CD4-positive, alpha-beta memory T cell (primary cell): ENCODE measurements at places on chromosomes 3 and 15.

- DNase-seq, result no peak
Measured at GRCh38 chr3:26369133-26369532, 253.4 kb upstream of the LRRC3B start.

DNA sequence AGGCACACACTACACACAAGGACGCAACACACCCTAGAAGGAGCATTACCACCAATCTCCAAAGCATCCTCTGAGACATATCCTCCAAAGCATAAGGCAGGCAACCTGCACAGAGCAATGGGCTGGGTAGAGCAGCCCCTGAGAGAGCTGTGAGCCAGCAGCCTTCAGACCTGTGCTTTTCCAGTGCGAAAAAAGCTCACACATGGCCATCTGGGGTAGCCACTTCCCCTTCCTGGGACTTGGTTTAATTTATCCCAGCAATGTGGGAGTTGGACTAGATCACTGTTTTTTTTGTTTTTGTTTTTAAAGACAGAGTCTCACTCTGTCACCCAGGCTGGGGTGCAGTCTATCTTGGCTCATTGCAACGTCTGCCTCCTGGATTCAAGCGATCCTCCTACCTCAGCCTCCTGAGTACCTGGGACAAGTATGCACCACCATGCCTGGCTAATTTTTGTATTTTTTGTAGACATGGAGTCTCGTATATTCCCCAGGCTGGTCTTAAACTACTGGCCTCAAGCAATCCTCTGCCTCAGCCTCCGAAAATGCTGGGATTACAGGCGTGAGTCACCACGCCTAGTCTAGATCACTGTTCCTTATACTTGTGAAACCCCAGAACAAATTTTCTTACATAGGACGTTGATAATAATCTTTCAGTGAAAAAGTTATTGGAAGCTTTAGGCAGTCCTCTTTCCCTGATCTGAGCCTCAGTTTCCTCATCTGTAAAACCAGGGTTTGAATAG lies 18.9 kb downstream of the PTPN23 start:
- no peak for DNase-seq

GRCh38 chr3:39104961-39105686 lies 2.3 kb downstream of the GORASP1 start:
- DNase-seq, result no peak

DNA sequence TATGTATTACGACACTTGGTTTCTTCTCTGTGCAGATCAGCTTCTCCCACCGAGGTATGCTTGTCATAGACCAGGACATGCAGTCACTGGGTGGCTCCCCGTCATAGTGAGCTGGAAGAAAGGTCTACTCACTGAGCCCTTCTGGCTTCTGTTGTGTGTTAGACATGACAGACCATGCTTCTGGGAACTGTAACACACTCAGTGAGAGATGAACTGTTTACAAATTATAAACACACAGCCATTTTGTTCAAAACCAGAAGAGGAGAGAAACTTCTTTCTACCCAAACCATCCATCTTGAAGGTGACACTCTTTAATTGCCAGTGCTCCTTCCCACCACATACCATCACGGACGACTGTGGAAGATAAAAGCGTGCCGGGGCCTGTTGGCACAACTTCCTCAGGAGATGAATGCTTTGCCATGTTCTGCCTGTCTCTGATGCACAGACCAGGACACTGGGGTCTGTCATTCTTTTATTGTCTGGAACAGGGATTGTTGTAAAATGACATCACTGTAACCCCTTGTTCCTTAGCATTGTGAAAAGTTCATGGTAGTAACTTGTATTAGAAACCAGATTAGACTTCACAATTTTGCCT lies 214.3 kb downstream of the MCTP2 start:
- no peak for DNase-seq

GRCh38 chr3:113287111-113287802 lies 75.9 kb downstream of the BOC start:
- DNase-seq, result no peak

DNA sequence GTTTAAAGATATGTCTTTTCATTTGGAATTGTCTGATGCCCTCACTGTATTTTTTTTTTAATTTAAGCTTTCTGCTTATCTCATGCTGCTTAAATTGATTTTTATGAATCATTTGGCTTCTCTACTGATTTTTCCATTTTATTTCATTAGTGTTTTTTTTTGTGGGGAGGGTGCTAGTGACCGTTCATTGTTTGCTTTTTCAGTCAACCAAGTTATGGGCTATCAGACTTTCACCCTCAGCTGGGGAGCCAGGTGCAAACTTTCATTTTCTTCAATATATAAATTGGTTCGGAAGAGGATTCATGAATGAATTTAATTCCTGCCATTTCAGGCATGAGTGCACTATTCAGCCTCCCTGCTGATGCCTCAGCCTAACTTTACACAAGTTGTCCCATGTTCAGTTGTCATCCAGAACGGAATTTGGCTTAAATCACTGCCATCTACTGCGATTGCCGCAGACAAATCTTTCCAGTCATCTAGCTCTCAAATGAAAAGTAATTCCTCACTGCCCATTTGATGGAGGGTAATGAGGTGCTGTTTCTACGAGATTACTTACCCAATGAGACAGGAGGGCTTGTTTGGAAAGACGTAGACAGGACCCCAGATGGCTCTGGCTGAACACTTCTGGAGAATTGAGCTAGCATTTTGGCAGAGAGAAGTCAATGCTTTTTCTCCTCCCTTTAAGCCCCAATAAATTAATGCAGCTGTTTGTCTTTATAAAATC lies 89.9 kb upstream of the RORA start:
- DNase-seq, result no peak

GRCh38 chr3:179608931-179609720 lies 4.5 kb downstream of the NDUFB5 start:
- DNase-seq, result peak; percentile 26

DNA sequence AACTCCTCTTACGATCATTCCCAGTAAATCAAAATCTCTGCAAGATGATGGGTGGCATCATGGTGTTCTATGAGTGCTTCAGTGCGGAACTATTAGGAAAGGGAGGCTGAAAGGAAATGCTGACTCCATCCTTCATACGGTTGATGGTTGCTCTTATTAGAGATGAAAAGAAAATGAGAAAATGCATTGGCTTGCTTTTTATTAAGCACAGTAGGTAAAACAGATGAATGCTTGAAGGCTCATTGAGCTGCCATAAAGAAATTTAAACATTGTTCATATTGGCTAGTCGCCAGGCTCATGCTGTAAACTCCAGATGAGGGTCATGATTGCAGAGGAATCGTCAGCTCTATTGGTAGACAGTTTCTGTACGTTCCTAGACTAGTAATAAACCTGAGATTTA lies 115.8 kb downstream of the EPHA3 start:
- DNase-seq, result no peak

DNA sequence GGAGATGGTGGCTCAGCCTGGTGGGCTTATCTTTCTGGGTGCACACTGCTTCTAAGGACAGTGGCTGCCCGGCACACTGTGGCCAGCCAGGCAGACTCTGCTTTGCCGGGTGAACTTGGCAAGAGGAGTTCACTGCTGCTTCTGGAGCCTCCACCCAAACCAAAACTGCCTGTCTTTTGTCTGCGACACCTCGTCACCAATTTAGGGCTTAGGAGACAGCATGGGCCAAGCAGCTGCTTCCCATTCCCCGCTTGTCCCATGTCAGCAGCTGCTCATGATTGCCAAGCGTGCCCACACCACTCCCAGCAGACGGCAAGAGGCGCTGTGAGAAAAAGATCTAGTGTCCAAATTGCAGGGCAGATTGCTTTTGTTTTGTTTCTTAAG lies 57.3 kb downstream of the LSM3 start:
- no peak for DNase-seq

- DNase-seq, result no peak
Measured at GRCh38 chr3:19931180-19931692, 2.8 kb downstream of the EFHB start.

DNA sequence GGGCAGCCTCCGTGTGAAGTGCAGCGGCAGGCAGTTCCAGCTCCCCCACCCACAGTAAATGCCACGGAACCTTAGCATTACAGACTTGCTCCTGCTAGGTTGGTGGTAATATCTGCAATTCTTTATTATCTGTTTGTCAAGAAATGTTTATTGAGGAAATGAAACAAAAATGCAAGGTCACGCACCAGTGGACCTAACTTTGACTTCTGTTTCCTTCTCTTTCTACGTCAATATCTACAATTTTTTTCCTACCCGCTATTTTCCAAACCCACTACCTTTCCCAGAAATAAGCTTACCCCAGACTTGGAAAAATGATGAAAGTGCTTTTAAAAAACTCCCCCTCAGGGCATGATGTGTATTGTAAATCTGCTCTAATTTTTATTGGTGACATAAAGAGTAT lies 18.9 kb downstream of the ILDR1 start:
- no peak for DNase-seq

GRCh38 chr3:105555206-105555605 lies 188.5 kb downstream of the ALCAM start:
- DNase-seq, result no peak

DNA sequence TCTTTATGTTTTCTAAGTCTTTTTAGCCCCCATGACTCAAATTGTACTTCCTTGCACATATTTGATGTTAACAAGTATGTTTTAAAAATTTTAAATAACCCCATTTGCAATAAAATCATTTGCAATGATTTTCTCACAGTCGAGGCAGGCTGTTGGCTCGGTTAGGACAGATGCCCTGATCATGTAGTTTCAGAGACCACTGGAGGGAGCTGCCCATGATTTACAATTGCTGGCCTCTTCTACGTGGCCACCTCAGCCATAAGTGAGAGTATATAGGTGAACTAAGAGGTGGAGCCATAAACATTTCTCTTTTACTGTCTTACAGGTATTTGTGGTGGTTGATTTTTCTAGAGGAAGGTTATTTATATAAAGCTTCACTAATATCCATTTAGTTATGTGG lies 1.7 kb downstream of the DTWD1 start:
- DNase-seq, result no peak

GRCh38 chr3:133058243-133058642 lies 20.1 kb downstream of the TMEM108 start:
- no peak for DNase-seq

DNA sequence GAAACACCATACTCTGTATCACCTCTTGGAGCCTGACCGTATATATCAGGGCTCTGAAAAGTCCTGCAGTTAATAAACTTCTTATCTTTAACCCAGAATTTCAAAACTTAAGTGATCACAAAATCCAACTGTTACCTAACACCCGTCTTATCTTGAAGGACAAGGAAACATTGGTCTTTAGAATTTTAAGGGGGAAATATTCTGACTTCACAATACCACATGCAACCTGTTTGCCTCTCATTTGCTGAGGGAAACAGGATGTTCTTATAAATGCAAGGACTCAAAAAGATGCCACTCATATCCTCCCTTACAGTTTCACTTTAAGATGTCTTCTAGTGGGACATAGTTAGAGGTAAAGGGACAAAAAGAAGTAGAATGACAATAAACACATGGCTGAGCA lies 67.9 kb downstream of the CRTC3 start:
- peak; percentile 47 for DNase-seq

- DNase-seq, result no peak
Measured at GRCh38 chr3:171783626-171784025, 26.7 kb downstream of the PLD1 start.

DNA sequence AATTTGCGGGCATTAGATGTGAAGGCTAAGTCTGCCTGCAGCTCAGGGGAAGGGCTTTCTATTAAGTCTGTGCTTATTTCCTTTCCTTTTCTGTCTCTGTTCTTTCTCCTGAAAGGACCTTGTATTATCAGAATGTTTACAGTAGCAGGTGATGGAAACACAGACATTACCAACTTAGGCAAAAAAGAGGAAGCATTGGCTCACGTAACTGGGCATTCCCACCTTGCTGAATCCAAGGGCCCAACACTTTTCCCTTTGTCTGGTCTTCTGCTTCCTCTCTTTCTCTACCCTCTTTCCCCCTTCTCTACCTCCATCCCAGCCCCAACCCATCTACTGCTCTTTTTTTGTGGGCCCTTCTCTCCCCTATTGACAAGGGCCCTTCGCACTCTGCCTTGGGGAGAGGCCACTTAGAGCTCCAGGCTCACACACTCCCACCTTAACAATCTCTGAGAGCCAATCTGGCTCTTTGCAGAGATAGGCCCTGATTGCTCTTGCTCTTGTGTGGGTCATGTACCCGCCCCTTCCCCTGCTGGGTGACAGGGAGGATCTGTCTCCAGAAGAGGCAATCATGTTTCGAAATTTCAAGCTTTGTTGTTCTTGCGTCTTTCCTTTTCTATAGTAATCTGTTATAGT lies 35.0 kb downstream of the ACAA1 start:
- no peak for DNase-seq

GRCh38 chr3:160378331-160379109 lies 20.5 kb downstream of the IFT80 start:
- no peak for DNase-seq

- no peak for DNase-seq
Measured at GRCh38 chr3:190443257-190443656, 6.4 kb downstream of the TMEM207 start.

DNA sequence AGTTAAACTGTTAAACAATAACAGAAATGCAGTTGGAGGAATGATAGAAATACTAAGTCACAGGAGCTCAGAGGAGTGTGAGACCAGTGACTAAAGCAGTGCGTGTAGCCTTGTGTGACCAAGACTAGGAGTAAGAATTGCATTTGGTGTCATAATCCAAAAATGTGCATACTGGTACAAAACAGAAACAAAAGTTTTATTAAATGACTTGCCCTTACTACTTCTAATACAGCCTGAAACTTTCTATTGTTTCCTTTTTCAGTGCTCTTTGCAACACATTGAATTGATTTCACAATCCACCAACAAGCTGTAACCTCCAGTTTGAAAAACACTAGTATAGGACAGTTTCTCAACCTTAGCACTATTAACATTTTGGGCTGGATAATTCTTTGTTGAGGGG lies 17.1 kb downstream of the SNX1 start:
- no peak for DNase-seq

DNA sequence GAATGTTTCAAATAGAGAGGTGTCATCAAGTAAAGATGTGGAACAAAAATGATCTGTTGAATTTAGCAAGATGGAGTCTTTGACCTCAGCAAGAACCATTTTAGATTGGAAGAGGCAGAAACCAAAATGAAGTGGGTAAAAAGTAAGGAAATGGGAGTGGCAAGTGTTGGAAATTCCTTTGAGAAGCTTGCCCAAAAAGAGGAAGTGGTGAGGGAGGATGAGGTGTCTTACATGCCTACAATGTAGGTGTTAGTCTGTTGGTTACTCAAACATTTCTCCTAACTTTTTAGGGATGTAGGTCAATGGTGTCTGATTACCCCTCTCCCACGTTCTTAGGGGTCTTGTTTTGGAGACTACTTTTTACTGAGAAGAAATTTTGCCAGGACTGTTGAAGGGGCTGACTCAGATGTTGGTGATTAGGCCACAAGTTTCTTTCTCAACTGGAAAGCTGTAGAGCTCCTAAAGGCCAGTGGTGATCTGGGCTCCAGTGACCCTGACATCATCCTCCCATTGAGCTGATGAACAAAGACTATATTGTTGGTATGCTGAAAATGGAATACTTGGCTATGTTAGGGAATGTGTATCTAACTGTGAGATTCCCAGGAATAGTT lies 5.1 kb downstream of the PPP2R3A start:
- DNase-seq, result no peak

- no peak for DNase-seq
Measured at GRCh38 chr3:148319161-148319915, 378.4 kb upstream of the AGTR1 start.
